ENCODE measurements at places on chromosomes 12 and 14.

DNA sequence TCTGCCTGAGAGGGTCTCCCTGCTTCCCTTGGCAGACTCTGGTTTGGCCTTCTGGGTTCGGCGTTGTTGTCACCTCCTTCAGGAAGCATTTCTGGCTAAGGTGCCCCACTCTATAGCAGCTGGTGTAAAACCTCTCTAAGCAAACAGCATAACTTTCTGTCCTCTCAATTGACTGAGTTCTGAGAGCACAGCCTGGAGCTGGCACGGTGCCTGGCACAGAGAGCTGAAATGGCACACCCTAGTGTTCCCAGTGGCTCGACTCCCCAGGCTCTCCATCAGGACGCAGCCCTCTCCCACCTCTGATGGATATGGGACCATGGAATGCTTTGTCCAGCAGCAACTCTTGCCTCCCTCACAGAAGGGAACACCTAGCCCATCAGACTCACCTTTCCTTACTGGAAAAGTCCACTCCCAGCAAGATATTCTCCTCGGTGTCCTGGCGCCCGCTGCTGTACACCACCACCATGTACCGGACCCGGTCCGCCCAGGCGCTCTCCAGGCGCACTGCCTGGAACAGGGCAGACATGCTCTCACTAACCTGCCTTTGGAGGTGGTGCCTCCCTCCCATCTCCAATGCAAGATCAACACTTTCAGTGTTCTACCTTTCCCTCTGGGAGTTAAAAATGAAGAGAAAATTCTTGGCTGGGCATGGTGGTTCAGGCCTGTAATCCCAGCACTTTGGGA lies 40.6 kb downstream of the SSH1 start:
- no peak for DNase-seq

GRCh38 chr12:124107351-124107750 lies 134.3 kb downstream of the ZNF664 start:
- no peak for DNase-seq

DNA sequence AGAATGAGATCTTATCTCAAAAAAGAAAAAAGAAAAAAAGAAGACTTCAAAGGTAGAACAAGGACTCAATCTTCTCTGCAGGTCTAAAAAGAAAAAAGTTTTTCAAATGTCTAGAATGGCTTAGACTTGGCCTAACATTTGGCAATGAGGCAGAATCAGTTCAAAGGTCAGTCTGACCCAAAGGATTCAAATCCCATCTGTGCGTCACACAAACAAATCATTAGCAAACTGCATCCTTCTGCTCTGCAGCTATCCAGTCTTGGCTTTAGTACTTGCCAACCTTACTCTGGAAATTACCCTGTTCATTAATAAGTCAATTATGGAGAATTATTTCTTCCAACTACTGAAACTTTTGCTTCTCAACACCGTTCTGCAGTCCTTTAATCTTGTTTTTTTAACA lies 3.1 kb downstream of the YAF2 start:
- DNase-seq: no peak

- no peak for DNase-seq
Measured at GRCh38 chr14:98956181-98956580, 315.8 kb downstream of the BCL11B start.

- DNase-seq: no peak
Measured at GRCh38 chr12:12899530-12900380, 8.4 kb downstream of the GPRC5A start.

DNA sequence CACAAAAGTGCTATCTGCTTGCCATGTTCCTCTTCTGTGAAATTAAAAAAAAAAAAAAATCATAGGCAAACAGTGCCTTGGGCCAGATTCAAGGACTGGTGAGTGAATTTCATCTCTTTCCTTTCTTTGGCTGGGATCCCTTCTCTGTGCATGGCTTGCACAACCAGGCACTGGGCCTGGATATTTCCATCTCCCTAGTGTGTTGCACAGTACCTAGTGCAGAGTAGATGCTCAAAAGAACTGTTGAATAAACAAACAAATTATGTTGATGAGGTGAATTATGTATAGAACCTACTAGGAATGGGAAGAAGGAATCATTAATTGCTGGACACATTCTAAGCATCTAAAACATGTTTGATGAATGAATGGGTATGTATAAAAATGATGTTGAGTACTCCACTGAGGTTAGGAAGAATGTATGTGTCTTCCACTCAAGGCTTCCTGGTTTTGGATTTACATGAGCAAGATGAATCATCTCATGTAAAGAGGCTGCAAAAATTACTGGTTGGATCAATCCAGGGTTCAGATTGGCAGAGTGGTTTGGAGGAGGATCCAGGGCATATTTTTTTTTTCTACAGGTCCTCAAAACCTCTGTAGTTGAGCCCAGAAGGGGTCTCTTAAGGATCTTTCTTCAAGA lies 93.2 kb downstream of the EMP1 start:
- no peak for DNase-seq

DNA sequence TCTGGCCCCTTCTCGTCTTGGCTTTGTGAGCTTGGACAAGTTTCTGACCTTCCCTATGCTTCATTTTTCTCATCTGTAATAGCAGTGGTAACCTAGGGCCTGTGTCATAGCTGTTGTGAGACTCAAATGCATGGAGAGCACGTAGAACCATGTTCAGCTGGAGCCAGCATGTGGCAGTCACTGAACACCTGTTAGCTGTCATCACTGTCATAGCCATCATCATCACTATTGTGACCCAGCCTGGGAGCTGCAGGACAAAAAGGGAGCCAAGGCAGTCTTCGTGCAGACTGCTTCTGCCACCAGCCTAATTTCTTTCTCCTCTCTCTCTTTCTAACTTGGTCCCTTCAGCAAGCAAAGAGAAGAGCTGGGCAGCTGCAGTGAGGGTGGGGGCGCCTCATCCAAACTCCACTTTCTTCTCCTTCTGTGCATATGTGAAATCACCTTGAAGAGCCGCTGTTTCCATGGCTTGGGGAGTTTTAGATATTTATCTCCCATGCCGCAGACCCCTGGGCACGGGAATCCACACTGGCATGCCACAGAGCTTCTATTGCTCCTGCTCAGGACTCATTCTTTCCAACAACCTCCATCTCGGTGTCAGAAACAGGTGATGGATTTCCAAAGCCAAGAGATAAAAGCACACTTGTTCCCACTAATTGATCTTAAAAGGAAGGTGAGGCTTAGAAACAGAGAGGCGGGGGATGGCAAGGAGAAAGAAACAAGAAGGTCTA lies 87.0 kb downstream of the SRRM4 start:
- DNase-seq: no peak

Data from CD4-positive, alpha-beta T cell treated with Interleukin-6 for 4 hours (primary cell).